ENCODE measurements at places on chromosomes 7 and 10.

- no peak for DNase-seq
Observed at GRCh38 chr10:113995201-113995600, 48.5 kb upstream of the ADRB1 start.

GRCh38 chr7:132394283-132395198 is 181.7 kb downstream of the PLXNA4 start:
- DNase-seq, result no peak

DNA sequence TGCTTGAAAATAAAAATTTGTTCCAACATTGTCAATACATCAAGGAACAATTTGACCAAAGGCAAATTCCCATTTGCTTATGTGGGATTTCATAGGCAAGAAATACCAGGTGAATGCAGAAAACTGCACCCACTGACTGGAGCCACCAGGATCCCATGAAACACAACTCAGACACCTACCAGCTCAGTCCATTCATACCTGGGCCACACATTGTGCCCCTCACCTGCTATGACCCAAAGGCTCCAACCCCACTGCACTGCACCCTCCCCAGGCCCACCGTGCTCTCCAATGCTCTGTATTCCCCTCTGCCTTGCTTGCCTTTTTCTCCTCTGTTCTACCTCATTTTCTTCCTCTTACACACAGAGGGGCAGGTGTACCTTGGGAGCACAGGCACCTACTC is 5.3 kb downstream of the NCAPG2 start:
- no peak for DNase-seq

DNA sequence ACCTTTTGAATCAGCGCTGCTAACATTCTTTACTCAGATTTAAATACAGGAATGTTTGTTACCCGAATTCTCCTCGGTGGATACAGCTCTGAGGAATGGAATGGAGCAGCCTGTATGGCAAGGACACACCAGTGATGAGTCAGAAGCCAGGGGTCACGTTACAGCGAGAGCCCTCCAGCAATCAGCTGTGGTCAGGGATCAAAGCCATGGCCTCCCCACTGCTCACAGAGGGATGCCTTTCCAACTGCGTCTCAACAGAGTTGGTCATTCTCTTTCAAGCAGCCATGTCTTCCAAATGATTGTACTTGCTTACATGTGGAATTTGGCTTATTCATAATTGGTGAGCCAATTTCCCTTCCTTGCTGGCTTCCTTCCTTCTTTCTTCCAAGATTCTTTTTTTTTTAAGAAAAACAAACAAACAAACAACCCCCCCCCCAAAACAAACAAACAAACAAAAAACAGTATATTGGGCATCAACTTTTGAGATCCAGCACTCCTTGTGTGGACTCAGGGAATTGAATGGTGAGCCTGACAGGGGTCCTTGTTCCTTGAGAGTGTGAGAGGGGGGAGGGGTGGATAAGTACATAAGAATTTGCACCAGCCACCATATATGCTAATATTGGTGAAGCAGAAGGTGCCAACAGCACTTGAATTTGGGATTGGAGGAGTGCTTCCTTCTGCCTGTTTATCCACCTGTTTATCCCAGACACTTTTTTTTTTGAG is 100.2 kb downstream of the ATXN7L1 start:
- no peak for DNase-seq

DNA sequence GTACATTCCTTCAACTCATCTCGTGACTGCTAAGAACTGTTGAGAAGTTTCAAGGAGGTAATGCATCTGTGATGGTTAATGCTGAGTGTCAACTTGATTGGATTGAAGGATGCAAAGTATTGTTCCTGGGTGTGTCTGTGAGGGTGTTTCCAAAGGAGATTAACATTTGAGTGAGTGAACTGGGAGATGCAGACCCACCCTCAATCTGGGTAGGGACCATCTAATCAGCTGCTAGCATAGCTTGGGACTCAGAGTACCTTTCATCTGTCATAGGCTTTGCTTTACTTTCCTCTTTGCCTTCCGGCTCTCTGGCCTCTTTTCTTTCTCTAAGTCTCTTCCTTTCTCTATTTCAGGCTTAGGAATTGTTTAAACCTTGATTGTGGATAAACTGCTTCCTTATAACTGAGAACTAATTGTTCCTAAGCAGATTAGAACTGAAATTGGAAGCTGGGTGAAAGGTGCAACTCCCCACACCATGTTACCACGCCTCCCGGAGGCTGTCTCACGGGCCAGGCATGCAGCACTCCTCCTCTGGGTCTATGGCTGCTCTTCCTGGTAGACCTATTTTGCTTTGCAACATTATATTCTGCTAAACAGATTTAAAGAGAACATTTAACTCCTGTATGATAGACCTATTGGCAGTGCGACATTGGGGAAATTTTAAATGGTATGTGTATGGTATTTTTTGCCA is 298.2 kb downstream of the CCSER2 start:
- DNase-seq, result no peak

DNA sequence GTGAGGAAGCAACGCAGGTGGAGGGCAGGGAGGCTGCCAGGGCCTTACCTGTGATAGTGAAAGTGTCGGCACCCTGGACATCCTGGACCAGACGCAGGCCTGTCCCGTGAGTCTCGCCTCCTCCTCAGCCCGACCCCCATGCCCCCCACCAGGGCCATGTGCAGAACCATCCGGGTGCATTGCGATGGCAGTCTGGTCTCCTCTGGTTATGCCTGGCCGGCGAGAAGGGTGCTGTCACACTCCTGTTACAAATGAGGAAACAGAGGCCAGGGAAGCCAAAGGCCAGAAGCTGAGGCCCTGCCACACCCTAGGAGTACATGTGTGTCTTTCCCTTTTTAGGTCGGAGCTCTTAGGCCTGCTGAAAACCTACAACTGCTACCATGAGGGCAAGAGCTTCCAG is 7.2 kb downstream of the DEPP1 start:
- DNase-seq, result no peak

- no peak for DNase-seq
Observed at GRCh38 chr7:46281071-46281470, 360.0 kb upstream of the IGFBP3 start.

DNA sequence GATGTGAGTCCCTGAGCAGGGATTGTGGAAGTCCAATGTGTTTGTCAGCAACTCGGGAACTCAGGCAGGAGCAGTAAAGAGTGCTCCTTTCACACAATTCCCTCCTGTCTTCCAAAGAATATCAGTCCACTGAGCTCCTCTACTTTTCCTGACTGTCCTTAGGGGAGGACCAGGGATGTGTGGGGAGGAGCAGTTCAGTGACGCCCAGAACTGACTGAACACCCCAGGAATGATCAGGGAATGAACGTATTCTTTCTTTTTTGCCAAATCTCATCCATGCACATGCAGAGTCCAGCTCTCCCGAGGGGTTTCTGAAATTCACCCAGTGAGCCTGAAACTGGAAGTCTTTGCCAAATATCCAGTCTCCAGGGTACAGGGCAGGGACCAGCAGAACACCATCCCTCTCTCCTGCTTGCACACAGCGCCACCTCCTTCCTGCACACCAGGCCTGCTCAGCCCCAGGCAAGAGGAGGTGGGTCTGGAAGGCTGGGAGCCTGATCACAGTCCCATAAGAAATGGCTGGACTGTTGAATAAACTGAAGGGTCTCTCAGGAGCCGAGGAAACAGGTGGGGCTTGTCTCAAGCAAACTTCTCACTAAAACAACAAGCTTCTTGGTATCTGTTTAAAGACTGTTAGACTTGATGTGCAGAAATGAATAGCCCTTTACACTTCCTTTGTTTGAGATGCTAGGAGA is 294.7 kb downstream of the C7orf25 start:
- DNase-seq, result no peak

GRCh38 chr10:123009105-123009820 is 457 bp downstream of the ACADSB start:
- DNase-seq, result no peak

- no peak for DNase-seq
Observed at GRCh38 chr7:134504660-134505164, 22.7 kb upstream of the AKR1B10 start.

GRCh38 chr7:138527746-138528223 is 67.7 kb downstream of the TRIM24 start:
- DNase-seq, result no peak

- DNase-seq, result no peak
Observed at GRCh38 chr7:121916211-121916610, 43.2 kb downstream of the PTPRZ1 start.

DNA sequence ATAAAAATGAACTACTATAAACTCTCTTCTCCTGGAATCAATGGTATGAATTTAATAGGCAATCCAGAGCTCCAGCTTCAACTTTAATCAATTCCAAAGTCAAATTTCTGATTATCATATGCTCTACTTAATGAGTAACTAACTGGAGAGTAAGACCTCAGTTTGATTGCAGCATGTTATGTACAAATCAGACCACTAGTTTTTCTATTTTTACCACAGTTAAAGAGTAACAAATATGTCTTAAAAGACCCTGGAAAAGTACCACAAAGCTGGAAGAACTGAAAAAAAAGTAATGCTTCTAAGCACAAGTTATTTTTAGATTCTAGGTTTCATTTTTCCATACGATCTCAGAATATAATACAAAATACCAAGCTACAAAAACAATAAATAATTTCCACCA is 56.0 kb upstream of the TNKS2 start:
- no peak for DNase-seq

- no peak for DNase-seq
Observed at GRCh38 chr10:20670579-20670978, 226.5 kb downstream of the NEBL start.

- no peak for DNase-seq
Observed at GRCh38 chr7:94442639-94443038, 47.9 kb downstream of the COL1A2 start.

GRCh38 chr7:153638821-153639435 is 413.3 kb upstream of the DPP6 start:
- DNase-seq, result no peak

DNA sequence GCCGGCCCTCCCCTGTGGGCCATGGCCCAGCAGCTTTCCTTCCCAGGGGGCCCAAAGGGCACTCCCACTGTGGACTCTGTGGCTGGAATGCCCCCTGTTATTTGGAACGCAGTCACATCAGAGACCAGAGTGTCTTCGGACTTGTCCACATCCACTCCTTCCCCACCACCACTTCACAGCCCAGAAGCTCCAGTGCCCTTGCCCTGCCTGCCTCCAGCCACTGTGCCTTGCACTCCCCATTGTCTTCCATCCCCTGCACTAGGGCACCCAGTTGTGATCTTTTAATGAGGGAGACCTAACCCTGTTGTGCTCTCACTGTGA is 19.4 kb downstream of the INSIG1 start:
- DNase-seq, result no peak

GRCh38 chr7:133534816-133535215 is 281.9 kb downstream of the EXOC4 start:
- DNase-seq, result no peak

- no peak for DNase-seq
Observed at GRCh38 chr7:121302214-121302745, 26.5 kb upstream of the WNT16 start.

- no peak for DNase-seq
Observed at GRCh38 chr10:101709359-101710058, 14.5 kb upstream of the FBXW4 start.

DNA sequence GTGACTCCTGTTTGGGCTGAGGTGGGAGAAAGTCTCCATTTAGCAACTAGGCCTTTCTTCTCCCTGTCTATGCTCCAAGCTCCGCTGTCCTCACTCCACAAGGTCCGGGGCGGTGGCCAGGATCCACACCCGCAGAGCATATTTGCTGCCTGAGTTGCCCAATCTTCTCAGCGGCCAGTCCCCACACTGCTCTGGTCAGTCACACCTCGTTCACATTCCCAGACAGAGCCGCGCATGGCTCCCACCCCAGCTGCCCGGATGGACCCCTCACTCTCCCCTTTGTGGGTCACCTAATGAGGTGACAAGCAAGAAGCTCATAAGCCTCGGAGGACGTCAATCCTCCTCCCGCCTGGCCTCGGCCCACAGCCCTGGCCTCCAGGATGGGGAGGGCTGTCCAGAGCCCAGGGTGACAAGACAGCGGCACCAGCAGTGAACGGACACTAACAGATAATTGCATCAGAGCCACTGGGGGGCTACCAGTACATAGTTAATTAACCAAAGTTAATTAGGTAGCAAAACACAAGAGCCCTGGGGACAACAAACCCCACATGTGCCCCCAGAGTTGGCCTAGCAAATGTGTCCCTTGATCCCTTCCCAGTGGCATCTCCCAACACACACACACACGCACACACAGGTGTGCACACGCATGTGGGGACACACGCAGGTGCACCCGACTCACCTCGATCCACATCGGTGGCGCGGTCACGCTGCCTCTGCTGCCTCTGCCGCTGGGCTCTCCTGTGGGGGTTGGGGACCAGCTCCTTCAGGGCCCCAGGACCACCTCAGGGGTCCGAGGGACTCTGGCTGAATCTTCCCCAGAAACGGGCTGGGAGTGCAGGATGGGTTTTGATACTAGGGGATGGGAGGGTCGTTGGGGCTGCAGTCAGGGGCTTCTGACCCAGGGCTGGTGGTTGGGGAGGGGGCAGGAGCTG is 11.8 kb downstream of the EPHA1 start:
- no peak for DNase-seq

- no peak for DNase-seq
Observed at GRCh38 chr7:81932936-81933335, 163.1 kb upstream of the HGF start.

- no peak for DNase-seq
Observed at GRCh38 chr7:19061331-19061730, 56.1 kb downstream of the TWIST1 start.

DNA sequence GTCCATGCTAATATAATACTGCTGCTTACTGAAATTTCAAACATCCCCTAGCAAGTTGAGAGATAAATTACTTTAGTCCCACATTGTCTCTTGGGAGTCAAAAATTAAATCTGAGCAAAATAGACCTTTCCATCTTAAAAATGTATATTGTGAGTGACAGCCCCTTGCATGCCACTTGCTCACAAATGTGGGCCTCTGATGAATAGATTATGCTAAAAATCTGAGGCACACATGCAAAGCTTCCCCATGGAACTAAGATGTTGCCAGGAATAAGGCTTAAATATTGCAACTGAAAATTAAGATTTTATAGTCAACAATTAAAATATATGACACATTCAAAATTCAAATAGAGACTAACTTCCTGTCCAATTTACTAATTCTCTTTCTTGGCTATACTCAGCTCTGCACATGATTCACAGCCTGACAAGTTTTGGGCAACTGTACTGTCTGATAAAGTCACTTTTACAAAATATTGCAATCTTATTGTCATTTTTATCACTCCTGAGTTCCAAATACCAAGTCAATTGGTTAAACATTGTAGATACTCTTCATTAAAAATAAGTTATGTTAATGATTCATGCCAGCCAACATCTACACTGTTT is 301.2 kb downstream of the CACNA2D1 start:
- DNase-seq, result no peak

- DNase-seq, result no peak
Observed at GRCh38 chr7:123844712-123845219, at the start of gene HYAL4. HYAL4 (plus strand) TSS chr7:123845169; CDS start chr7:123868274, 23,105 bp downstream.

DNA sequence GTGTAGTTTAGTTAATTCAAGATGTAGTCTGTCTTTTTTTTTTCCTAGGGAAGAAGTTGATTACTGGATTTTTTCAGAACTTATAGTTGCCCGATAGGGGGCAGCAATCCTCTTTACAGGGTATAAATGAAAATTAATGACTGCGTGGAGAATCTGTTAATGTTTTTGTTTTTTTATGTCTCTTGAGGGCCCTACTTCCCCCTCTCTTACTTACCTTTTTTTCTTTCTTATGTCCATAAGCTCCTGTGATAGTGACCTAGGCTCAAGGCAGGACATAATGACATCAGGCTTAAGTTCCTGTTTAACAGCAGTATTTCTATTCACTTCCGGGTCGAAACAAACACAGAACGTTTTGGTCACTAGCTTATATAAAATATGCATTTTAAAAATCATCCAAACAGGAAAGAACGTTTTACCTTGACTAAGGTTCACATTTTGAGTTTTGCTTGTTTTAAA is 18.8 kb downstream of the CDC123 start:
- DNase-seq, result peak; percentile 37

GRCh38 chr10:74419491-74419951 is 268.5 kb downstream of the ADK start:
- no peak for DNase-seq

Data from T-helper 9 cell (primary cell).